ENCODE measurements at places on chromosomes 6 and 20. TPM values are rescaled to one million over a fixed set of nuclear protein-coding genes. Genes with fewer than 3 reads are reported as not detected.

LINC00237 gene
- total RNA-seq, result not detected

PKHD1 gene
- total RNA-seq, result not detected

NOX3 gene
- total RNA-seq, result not detected

BTNL2 gene
- total RNA-seq, result not detected

NUP43 gene
- 28.5 TPM for total RNA-seq

SNAI1 gene
- total RNA-seq, result 11.3 TPM

CALHM4 gene
- 0.87 TPM for total RNA-seq

LRRC73 gene
- total RNA-seq, result not detected

IPCEF1 gene
- total RNA-seq, result 0.34 TPM

NOTCH4 gene
- total RNA-seq, result 89.3 TPM

ERVFRD-1 gene
- 6.5 TPM for total RNA-seq

All from mammary microvascular endothelial cell (primary cell).